ENCODE measurements at places on chromosomes 2 and 18. TPM values are rescaled to one million over a fixed set of nuclear protein-coding genes. Genes with fewer than 3 reads are reported as not detected.

DNA sequence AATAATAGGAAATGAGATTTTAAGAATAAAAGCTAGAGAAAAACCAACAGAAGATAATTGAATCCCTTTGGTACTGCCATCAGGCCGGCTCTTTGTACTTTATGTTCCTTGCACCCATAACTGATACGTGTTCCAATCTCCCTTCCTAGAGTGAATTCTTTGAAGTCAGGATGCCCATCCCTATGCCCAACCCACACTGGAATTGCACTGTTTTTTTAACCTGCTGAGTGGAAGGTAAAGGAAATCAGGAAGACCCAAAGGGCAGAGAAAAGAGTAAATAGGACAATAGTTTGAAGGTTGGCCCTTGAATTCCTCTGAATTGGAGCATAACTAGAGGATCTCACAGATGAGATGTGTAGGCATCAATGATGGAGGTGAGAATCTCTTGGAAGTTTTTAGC is 4.4 kb upstream of the ATG16L1 start:
- no peaks in the 10 kb centered on the region for H3K27me3 ChIP-seq
- no peak for DNase-seq
- peaks cover 2% of the 10 kb centered on the region for H3K36me3 ChIP-seq
- peak overlapping the region; percentile 83 for H3K27ac ChIP-seq
- peaks cover 52% of the 10 kb centered on the region for H3K4me1 ChIP-seq

- H3K4me1 ChIP-seq: no peaks in the 10 kb centered on the region
- H3K27me3 ChIP-seq: peaks cover 3% of the 10 kb centered on the region
- no peak overlapping the region for H3K27ac ChIP-seq
- no peak for DNase-seq
- no peaks in the 10 kb centered on the region for H3K36me3 ChIP-seq
These were observed 108.5 kb downstream of the GLI2 start for GRCh38 chr2:120844070-120844738.

- peaks cover 18% of the 10 kb centered on the region for H3K36me3 ChIP-seq
- H3K27me3 ChIP-seq: no peaks in the 10 kb centered on the region
- DNase-seq: no peak
These were observed 20.4 kb upstream of the LYG2 start for GRCh38 chr2:99275882-99276281.

DNA sequence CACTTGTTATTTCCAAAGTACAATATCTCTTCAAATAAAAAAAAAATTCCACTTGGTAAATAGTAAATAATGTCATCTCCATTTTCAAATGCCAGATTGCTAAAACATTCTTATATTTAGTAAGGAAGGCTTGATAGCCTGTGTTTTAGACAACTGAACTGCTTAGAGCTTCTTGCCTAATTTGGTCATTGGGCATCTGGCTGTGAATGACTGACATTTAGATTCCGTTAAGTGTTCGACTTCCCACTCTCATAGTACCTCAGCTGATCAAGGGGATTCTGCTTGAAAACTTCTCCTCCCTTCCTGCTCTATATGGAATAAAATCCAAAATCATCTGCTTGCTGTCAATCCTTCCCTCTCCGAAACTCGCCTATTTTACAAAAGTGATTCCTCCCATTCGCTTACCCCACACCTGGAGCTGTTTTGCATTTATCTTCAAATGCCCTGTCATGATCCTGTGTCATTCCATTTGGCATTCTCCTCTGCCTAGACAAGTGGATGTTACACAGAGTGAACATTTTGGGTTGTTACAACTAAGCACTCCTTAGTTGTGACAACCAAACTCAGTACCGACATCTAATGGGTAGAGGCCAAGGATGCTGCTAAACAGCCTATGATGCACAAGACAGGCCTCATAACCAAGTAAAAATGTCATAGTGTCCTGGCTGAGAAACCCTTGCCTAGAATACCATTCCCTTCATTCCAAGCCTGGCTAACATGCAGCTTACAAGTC is 181.0 kb downstream of the CDH2 start:
- DNase-seq: no peak
- H3K4me1 ChIP-seq: no peaks in the 10 kb centered on the region
- no peaks in the 10 kb centered on the region for H3K27me3 ChIP-seq
- H3K4me3 ChIP-seq: no peak overlapping the region
- H3K27ac ChIP-seq: no peak overlapping the region

The PKDCC gene
- total RNA-seq: not detected

Measured in activated CD8-positive, alpha-beta memory T cell treated with anti-CD3 and anti-CD28 coated beads, Interleukin-2, amount 10 ng/mL, durations not matched to agents 7 days and 5 days (primary cell).